Neural crest cell (in vitro differentiated cells): ENCODE measurements at places on chromosomes 1 and 21. TPM values are rescaled to one million over a fixed set of nuclear protein-coding genes. Genes with fewer than 3 reads are reported as not detected.

Gene TDRD5
- not detected in 2 replicates for total RNA-seq

- DNase-seq: no peak
Observed at GRCh38 chr1:10745886-10746455, 50.5 kb downstream of the CASZ1 start.

GRCh38 chr1:198681831-198682759 lies 43.3 kb downstream of the PTPRC start:
- DNase-seq: peak; percentile 11

Gene PTPRF
- total RNA-seq: 119 and 125 TPM in 2 replicates

- no peak for DNase-seq
Observed at GRCh38 chr1:161738627-161739287, 10.8 kb upstream of the DUSP12 start.

DNA sequence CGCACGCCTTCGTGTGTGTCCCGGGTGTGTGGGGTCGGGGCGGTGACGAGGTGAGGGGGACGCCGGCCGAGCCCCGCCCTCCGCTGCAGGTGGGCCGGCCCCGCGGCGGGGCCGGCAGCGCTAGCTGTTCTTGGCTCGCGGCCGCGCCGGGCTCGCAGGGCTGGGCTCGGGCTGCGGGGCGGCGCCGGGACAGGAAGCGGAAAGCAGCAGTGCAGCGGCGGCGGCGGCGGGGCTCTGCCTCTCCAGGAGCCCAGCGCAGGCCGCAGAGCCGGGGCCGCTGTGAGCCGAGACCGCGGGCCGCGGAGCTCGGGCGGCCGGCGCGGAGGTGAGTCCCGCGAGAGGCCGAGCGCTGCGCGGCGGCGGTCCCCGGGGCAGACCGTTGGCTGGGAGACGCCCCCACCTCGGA lies at the start of gene VANGL1:
Gene VANGL1, plus strand, starts transcription at position 209 of the 406 bp plus-strand sequence. CDS start 9,444 bp downstream, outside the sequence.
- DNase-seq: peak; percentile 48

Gene PLA2G4A
- total RNA-seq: 4.5 and 5.1 TPM in 2 replicates

- no peak for DNase-seq
Observed at GRCh38 chr1:112833806-112834205, 118.7 kb upstream of the PPM1J start.

Gene KRTAP13-2
- not detected in 2 replicates for total RNA-seq

DNA sequence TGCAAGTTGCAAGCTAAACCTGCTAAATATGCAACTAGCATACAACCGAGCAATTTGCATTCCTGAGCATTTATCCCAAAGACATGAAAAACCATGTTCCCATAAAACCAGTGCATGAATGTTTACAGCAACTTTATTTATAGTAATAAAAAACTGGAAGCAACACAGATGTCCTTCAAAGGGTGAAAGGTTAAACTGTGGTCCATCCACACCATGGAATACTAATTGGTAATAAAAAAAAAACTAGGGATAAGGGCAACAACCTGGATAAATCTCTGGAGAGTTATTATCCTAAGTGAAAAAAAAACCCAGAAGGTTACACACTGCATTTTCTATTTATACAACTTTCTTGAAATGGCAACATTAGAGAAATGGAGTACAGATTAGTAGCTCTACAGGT lies 474.1 kb downstream of the SMYD3 start:
- DNase-seq: no peak

GRCh38 chr1:96967311-96967710 lies 245.7 kb downstream of the PTBP2 start:
- no peak for DNase-seq

DNA sequence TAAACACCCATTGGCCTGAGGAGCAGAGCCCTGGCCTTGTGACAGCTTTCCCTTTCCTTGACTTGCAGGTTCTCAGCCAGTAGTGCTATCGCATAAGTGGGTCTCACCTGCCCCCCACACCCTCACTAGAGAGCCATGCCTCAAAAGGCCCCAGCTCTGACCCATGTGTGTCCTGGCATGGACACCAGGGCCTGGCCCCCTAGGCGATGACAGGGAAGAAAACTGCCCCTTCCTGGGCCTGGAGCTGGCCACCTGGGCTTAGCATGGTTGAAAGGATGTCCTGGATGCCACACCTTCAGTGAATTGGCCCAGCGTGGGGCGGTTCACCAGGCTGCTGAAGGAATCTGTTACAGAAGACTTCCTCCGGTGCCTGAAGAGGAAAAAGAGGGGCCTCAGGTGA lies 18.5 kb downstream of the TTC39A start:
- DNase-seq: no peak

Gene TTC22
- total RNA-seq: not detected in 2 replicates

DNA sequence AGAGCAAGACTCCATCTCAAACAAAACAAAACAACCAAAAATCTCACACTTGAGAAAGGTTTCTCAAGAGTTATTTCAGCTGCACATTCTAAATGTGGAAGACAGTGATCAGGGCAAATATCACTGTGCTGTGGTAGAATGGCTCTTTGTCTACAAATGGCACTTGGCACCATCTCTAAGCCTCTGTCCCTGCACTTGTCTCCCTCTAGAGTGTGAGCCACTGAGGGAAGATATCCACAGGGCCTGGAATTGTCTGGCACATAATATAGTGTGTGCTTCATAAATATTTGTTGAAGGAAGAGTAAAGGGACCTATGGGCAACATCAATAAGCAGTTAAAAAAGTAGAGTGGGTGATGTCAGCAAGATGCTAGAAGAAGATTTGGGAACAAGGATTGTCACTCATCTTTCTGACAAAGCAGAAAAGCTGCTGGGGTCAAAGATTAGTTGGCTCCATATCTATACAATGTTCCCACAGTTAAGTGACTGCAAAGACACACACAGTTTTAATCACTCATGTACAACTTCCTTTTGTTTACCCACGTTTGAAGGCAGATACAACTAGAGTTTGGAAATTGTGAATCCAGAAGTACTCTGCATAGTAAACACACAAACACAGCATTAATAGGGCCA lies 19.1 kb downstream of the CD101 start:
- no peak for DNase-seq

DNA sequence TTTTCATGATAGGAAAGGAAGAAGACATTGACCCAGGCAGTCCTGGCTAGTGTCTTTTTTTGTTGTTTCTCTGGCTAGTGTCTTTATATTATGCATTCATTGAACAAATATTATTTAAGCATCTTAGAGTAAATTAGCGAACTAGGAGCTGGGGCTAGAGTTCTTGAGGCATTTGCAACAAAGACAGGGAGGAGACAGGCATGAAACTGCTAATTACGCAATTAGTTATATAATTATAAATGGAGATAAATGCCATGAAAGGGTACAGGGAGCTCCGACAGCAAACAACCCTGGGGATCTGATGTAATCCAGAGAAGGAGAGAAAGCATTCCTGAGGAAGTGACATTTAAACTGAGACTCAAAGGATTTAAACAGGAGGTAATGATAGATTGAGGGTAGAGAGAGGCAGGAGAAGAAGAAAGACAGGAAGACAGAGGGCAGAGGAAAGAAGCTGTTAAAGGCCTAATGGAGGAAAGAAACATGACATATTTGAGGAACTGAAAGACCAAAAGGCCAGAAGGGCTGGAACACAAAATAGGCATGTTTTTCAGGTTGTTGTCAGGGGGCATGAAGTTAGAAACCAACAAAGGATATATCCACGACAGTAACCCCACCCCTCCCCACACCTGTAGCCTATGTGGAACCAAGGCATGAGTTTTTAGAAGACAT lies 99.5 kb upstream of the GJB5 start:
- DNase-seq: no peak

GRCh38 chr1:167197692-167198091 lies 23.0 kb upstream of the POU2F1 start:
- DNase-seq: no peak

- no peak for DNase-seq
Observed at GRCh38 chr1:24727501-24728216, 17.6 kb upstream of the CLIC4 start.

DNA sequence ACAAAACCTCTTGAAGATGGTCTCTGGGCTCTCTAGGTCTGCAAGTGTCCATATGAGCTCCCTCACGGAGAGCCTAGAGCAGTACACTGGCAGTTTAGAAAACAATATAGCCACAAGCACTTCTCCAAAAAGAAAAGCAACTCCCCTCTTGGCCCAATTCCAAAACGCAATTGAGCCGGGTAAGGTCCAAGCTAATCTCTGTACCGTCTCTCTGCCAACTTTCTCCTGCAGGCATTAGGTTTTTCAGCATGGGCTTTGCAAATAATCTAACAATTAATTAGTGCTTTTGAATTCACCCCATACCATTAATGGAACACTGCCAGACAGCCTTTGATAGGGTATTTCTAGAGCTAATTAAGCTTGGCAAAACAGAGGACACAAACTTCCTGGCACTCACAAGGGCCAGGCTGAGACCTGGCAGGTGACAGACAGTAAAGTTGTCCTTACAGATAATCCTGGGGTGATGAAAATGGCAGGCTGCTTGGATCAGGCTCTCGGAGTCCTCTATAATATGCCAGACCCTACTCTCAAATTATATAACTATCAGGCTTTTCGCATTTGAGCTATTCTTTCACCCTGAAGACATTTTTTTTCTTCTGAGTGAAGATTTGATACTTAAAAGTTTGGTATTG lies 39.8 kb downstream of the TGFBR3 start:
- DNase-seq: no peak

Gene BGLAP
- total RNA-seq: 2.5 and 3.0 TPM in 2 replicates

- DNase-seq: no peak
Observed at GRCh38 chr1:202291001-202291400, 50.7 kb downstream of the UBE2T start.

DNA sequence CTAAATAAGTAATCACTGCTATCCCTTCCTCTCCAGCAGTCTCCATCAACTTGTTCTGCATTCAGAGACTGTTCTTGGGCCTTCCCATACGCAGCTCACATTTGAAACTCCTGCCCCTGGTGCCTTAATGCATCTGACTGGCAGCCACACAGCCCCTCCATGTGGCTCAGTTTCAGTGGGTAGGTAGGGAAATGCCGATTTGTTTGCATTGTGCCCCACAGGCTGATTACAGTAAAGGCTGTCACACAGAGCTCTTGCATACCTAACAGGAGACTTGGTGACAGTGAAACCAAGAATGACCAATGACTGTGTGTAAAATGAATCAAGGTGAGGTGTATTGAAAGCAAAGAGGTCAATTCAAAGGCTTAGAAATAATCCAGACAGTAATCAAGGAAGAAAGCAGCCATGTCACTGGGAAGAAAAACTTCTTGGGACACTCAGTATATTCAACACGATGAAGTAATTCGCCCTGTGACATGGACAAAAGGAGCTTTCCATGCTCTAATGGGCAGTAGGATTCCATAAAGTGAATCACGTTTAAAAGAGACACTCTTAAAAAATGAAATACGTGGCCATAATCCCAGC lies 12.7 kb upstream of the B3GALNT2 start:
- no peak for DNase-seq

DNA sequence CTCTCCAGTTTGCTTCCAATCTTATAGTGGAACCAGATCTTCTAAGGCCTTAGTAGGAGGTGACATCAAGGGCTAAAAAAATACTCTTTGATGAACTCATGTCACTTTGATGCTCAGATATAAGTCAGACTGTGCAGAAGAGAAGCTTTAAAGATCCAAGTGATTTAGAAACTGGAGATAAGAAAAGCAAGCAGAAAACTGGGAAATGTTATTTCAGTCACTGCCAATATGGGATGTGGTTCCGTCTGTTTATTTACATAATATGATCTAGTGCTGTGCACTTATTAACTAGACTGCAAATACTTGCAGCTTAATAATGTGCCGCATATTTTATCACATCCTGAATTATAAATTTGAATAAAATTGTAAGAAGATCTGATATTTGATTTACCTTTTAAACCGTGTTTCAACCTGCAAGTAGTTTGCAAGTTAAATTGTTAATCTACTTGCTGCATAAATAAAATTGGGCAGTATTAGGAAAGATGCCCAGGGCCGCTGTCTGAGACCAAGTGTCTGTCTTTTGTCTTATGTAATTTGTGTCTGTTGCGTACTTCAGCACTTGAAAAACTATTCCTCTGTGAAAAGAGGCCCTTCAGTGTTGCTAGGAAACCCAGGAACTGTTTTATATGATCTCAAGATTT lies 29.6 kb downstream of the CXADR start:
- DNase-seq: no peak

GRCh38 chr21:40257342-40257741 lies 390.1 kb downstream of the PCP4 start:
- DNase-seq: no peak

- DNase-seq: no peak
Observed at GRCh38 chr1:174740249-174740968, 259.3 kb upstream of the CACYBP start.

DNA sequence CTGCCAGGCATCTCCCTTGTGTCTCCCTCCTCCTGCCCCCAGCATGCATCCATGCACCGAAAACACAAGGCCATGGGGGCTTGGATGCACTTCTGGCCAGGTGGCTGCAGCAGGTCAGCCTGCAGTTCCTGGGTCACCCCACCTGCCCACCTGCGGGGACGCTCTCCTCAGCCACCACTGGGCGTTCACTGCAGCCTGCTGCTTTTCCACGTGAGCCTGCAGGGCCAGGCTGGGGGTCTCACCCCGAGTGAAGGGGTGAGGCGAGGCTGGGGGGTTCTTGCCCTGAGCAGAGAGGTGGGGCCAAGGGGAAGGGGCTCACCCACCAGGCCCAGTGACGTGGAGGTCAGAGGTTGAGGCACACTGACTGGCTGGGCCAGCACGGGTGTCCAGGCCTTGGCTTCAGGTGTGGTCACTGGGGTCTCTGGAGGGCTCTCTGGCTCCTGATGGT lies 64.6 kb downstream of the WNT9A start:
- no peak for DNase-seq

- DNase-seq: no peak
Observed at GRCh38 chr1:70358921-70359564, 4.5 kb upstream of the ANKRD13C start.

DNA sequence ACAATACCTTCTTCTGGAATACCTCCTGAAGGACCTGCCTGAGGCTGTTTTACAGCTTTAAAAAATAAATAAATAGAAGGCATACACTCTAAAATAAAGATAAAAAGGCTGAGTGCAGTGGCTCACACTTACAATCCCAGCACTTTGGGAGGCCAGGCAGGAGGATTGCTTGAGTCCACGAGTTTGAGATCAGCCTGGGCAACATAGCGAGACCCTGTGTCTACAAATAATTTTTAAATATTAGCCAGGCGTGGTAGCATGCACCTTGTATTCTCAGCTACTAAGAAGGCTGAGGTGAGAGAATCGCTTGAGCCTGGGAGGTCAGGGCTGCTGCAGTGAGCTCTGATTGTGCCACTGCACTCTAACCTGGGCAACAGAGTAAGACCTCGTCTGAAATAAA lies 75.0 kb downstream of the OSBPL9 start:
- no peak for DNase-seq

DNA sequence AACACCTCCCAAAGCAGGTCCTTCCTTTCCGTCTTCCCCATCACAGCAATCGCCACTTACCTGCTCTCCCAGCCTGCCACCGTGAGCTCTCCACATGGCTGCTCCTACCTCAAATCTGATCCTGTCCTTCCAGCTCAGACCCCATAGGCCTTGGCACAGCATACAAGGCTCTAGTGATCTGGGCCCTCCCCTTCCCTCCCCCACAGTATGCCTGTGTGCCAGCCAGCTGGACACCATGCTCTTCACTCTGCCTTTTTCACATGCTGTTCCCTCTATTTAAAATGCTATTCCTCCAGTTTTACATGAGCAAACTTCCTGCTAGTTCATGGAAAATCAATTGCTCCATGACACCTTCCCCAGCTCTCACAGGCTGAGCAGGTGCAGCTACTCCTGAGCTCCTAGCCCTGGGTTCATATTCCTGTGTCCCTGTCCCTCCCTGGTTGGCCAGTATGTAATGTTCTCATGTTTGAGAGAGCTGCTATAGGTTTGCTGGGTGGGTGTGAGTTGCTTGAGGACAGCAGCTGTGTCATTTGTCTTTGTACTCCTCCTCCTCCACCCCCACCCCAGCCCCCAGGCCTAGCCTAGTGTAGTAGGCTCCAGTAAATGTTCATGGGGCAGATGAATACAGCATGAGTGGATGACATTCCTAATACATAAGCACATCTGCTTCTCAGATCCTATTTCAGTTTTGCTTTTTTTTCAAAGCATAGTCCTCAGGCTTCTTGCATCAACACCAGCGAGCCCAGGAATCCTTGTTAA lies 6.3 kb upstream of the TNNT2 start:
- no peak for DNase-seq
